ENCODE measurements at places on chromosomes 12 and 14.

GRCh38 chr14:21891921-21892320, 218.3 kb upstream of the OR4E1 start:
- no peak for DNase-seq

GRCh38 chr12:115990241-115990640, 287.3 kb downstream of the MED13L start:
- DNase-seq: no peak

GRCh38 chr14:32224737-32225377, 21.8 kb upstream of the RNU6-8 start:
- DNase-seq: no peak

GRCh38 chr14:70891737-70892136, 15.5 kb upstream of the PCNX1 start:
- no peak for DNase-seq

- no peak for DNase-seq
These were observed 1009.5 kb upstream of the TMEM132C start for GRCh38 chr12:127257366-127257935.

DNA sequence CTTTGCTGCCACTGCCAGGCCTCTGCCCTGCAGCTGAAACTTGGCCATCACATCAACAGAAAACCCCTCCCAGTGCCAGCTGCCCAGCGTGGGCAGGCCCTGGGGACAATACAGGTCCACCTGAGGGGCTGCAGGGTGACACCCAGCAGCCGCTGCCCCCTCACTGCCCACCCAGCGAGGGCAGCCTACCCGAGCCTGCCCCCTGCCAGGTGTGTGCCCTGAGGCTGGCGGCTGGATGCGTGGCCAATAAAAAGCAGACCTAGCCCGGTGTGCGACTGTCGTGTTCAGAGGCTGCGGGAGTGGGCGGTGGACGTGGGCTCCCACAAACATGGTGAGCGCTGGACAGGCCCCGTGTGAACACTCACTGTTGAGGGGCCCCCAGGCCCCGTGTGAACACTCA, 4.7 kb upstream of the ADSS1 start:
- DNase-seq: no peak

DNA sequence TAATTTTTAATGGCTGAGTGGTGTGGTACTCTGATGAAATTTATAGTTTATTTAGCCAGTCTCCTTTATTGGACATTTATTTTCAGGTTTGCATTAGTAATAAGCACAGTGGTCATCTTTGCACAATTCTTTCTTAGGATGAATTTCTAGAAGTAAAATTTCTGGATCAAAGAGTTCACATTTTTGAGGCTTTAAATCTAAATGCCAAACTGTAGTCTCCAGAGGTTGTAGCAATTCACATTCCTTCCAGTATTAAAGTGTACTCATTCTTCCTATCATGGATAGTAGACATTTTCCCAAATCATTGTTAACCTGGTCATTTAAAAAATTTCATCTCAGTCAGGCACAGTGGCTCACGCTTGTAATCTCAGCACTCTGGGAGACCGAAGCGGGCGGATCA, 24.8 kb downstream of the SLC39A9 start:
- DNase-seq: no peak

GRCh38 chr14:34888186-34888585, 13.0 kb upstream of the BAZ1A start:
- no peak for DNase-seq

- DNase-seq: no peak
These were observed 39.6 kb downstream of the CCDC85C start for GRCh38 chr14:99564256-99564925.

Data from stimulated activated CD8-positive, alpha-beta memory T cell treated with anti-CD3 and anti-CD28 coated beads, Interleukin-12 subunit alpha, Interleukin-12 subunit beta, amount 100 ng/mL, for 1 hour (primary cell).